D341Med (cell line): ENCODE measurements at places on chromosomes 4 and X.

GRCh38 chr4:23922541-23923111 is 32.8 kb upstream of the PPARGC1A start:
- no peak for DNase-seq

DNA sequence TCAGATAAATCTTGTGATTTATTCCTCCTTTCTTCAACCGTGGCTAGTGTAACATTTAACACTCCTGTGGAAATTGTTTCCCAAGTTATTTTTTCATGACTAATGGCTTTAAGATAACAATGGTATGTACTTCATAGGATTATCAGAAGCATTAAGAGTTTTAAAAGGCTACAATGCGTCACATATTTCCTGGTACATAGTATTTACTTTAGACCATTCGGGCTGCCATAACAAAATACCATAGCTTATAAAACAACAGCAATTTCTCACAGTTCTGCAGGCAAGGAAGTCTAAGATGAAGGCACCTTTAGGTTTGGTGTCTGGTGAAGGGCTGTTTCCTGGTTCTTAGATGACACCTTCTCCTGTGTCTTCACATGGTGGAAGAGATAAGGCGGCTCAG is 158.6 kb downstream of the PAPSS1 start:
- no peak for DNase-seq

GRCh38 chr4:102416765-102417164 is 71.5 kb upstream of the SLC39A8 start:
- DNase-seq = no peak

DNA sequence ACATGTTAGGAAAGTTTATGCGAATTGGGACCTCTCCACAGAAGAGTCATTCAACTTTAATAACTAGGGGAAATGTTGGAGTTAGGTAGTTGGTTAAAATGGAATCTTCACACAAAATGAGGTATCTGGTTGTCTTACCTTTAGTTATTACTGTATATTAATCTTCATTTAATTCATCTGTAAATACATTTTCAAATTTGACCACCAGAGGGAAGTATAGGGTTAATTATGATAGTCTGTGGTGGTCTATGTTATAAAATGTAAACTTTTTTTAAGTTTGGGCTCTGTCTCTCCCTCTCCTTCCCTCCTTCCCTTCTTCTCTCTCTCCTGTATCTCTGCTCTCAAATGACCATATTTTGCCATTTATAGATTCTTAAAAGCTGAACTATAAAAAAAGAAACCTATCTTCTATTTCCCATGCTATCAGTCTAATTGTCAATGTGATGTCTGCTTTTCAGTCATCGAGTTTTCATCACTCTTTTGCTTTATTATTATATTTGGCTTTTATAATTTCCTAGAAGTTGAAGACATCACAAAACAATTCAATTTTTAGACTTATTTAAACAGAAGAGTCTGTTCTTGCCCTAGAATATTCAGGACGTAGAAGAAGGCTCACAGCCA is 49.8 kb downstream of the TMEM144 start:
- DNase-seq = no peak
